Central memory CD8-positive, alpha-beta T cell (primary cell): ENCODE measurements at places on chromosomes 12 and 14.

DNA sequence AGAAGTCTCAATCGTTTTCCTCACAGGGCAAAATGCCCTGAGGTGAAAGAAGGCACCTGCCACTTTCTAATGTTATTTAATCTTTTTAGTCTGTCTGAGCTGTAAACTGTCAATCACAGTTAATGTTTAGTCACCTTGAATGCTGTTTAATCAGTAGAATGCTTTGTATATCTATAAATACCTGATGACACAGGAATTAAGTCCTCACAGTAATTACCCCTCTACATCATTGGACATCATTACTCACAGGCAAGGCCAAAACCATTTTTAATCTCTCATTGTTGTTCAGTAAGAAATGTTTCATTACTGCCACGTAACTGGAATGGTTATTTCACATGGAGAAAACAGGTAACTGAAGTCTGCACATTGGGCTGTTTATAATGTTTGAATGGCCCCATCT lies 178.8 kb downstream of the EXOC5 start:
- DNase-seq, result no peak

DNA sequence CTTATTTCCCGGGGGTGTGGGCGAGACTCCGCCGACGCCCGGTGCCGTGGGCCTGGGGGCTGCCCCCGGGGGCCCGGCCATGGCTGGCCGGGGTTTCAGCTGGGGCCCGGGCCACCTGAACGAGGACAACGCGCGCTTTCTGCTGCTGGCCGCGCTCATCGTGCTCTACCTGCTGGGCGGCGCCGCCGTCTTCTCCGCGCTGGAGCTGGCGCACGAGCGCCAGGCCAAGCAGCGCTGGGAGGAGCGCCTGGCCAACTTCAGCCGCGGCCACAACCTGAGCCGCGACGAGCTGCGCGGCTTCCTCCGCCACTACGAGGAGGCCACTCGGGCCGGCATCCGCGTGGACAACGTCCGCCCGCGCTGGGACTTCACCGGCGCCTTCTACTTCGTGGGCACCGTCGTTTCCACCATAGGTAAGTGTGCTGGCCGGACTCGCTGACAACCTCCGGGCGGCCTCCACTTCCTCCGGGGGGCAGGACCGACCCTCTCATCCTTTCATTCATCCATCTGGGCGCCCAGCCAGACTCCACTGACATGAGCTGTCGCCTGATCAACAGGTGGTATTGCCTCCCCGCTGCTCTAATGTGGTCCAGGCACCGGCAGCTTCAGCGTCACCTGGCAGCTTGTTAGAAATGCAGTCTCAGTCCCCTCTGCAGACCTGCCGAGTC lies 467 bp downstream of the KCNK13 start:
- DNase-seq, result no peak

GRCh38 chr12:45049912-45050750 lies 768 bp downstream of the DBX2 start:
- no peak for DNase-seq

- no peak for DNase-seq
Observed at GRCh38 chr14:63895510-63895909, 42.7 kb downstream of the SYNE2 start.

DNA sequence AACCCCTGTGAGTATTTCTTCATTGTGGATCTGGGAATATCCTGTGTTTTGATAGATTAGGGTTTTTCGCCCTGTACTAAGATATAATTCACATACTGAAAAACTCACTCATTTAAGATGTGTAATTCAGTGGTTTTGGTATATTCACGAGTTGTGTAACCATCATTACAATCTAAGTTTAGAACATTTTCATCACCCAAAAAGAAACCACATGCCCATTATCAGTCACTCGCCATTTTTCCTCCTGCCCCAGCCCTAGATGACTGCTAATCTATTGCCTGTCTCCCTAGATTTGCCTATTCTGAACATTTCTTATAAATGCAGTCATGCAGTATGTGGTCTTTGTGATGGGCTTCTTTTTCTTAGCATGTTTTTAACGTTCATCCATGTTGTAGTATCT lies 67.9 kb upstream of the ATF1 start:
- DNase-seq, result no peak

- DNase-seq, result no peak
Observed at GRCh38 chr12:120390540-120391120, 21.7 kb upstream of the MSI1 start.

GRCh38 chr14:49428076-49428475 lies 158.1 kb downstream of the RPS29 start:
- DNase-seq, result no peak

- DNase-seq, result peak; percentile 48
Observed at GRCh38 chr12:120944645-120945217, 33.6 kb upstream of the HNF1A start.

DNA sequence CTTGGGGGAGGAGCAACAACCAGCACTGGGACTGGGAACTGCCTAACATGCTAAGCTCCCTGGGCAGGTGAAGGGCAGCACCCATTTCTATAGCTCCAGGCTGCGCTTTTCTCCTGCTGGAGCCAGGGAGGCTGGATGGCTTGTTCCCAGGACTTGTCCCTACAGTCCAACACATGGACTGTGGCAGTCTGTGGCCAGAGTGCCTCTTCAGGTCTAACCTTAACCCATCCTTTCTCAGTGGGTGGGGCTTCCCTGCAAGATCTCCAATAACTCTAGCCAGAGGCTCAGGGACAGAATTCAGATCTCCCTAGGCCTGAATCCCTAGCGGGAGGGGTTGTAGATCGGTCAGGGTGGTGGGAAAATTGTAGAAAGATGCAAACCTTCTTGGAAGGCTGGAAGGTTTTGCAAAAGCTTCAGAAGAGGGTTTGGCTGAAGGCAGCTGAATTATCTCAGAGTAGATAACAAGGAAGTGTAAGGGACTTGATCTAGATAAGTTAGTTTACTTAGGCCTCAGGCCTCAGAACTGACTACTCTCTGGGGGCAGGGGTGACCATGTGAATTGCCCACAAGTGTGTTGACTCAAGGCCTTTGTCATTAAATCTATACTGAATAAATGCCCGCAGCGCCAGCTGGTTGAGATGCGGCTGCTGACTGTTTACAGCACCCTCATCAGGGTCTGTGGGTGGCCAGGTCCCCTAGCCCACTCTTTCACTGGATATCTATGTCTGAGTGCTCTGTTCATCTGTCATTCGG lies 60.7 kb downstream of the SSPN start:
- DNase-seq, result no peak

- no peak for DNase-seq
Observed at GRCh38 chr14:32683679-32684078, 255.0 kb upstream of the NPAS3 start.

DNA sequence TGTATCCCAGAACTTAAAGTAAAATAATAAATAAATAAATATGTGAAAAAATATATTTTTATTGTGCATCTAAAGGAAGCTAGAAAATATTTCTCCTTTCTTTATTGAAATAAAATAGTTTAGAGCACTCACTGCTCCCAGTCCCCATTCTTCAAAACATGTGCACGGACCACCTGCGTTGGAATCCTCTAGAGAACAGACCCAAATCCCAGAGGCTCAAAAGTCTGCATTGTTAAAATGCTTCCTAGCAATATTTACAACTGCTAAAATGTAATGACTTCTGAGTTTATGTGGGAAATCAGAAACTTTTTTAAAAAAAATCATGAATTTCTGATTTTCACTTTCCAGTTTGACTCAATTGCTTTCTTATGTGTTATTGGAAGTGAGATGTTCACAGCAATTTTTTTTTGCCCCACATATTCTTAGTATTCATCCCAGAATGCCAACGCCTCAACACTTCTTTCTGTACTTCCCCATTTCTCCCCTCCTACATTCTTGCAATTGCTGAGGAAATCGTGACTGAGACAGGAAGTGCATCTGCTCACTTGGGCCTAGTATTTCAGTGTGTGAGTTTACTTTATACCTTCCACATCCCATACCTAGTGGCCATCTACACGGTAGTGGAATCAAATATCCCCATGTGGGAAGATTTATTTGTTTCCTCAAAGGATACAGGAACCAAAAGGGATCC lies 116.0 kb upstream of the FLRT2 start:
- no peak for DNase-seq

DNA sequence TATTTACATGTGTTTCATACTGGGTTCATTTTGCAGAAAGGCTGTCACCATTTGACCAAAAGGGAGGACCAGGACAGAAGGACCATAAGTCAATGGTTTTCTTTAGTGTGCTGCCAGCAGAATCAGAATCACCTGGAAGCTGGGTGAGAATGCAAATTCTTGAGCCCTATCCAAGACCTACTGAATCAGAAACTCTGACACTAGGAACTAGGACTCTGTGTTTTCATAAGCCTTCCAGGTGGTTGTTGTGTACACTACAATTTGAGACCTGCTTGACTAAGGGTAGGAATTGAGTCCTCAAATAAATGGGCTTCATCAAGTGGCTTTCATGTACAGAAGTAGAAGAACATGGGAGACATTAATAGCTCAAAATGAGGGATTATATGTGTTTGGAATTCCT lies 32.2 kb downstream of the PDE6H start:
- DNase-seq, result no peak

DNA sequence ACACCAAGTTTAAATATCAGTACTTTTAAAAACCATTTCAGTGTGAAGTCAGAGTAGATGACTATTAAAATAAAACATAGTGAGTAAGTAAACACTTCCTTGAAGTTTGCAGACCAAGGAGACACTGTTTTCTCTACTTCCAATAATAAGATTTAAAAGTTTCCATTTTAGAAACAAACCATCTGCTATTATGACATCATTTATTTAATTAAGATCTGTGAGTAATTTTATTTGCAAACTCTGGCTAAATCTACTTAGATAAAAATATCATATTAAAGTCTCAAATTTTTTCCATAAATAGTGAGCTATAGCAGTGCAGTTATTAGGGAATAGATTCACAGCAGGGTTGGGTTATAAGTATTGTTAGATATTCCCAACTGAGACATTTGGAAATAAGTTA lies 1267.0 kb upstream of the FLRT2 start:
- DNase-seq, result no peak

GRCh38 chr12:124609041-124609989 lies 41.9 kb upstream of the NCOR2 start:
- DNase-seq, result peak; percentile 75

GRCh38 chr12:66984962-66985361 lies 284.2 kb upstream of the CAND1 start:
- DNase-seq, result no peak

- no peak for DNase-seq
Observed at GRCh38 chr12:57716305-57716704, 22.2 kb downstream of the AGAP2 start.

- DNase-seq, result no peak
Observed at GRCh38 chr12:2295941-2296461, 243.2 kb downstream of the CACNA1C start.

GRCh38 chr14:72565149-72565559 lies 328.7 kb downstream of the DPF3 start:
- no peak for DNase-seq

GRCh38 chr12:82019533-82019932 lies 260.4 kb upstream of the PPFIA2 start:
- no peak for DNase-seq

- no peak for DNase-seq
Observed at GRCh38 chr14:100476012-100476822, 111.0 kb downstream of the BEGAIN start.

- no peak for DNase-seq
Observed at GRCh38 chr14:75370416-75371205, 57.2 kb upstream of the JDP2 start.

- no peak for DNase-seq
Observed at GRCh38 chr12:110760204-110760609, 17.5 kb upstream of the PPP1CC start.

DNA sequence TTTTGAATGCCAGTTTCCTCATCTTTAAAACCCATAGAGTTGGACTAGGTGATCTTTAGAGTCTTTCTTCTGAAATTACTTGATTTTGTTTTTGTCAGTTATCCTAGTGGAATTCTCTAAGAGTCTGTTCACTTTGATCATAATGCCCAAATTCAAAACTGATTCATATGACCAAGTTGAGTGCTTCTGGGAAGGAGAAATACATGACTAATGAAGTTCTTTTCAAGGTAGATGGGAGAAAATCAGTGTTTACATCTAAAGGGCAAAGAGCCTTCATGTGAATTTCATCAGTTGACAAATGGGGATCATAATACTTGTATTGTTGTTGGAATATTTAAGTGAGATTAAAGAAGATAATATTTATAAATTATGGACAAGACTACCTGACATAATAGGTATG lies 53.2 kb downstream of the ERC1 start:
- no peak for DNase-seq

DNA sequence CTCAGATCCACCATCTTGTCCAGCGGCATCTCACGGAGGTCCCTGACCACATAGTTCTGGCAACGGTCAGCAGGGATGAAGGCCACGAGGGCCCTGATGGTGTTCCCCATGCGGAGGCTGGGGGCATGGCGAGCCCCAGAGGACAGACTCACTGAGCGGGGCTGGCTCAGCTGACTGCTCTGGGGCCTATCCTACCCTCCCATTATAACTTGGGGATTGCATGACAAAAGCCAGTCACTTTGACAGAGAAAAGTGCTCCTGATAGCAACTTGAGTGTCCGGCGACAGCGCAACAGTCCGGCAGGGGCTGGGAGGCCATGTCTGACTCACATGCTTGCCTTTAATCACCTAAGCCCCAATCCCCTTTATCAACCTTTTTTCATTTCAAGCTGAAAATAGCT lies at the start of gene LRRC10:
TSS of gene LRRC10 (minus strand) at position 179 of the 400 bp plus-strand sequence. CDS start at position 110, 69 bp downstream.
- no peak for DNase-seq

GRCh38 chr14:88305528-88306322 lies 17.3 kb downstream of the KCNK10 start:
- no peak for DNase-seq

GRCh38 chr14:76836029-76836630 lies 9.9 kb downstream of the LRRC74A start:
- no peak for DNase-seq

GRCh38 chr14:51079489-51079888 lies 15.4 kb downstream of the TRIM9 start:
- DNase-seq, result no peak

DNA sequence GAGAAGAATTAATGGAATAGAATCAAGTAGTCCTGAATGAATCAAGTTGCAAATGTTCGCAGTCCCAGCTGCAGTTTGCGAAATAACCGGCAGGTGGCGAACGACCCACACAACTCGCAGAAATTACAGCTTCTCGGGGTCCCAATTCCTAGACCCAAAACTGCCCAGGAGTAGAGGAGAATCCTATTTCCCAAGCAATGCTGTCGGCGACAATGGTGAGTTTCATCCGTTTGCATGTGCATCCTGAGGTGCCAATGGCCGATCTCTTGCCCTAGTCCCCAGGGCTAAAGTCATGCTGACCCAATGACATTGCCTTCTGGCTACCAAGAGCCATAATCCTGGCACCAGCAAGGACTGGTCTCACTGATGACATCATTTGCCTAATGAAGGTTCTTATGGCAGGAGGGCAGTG lies 8.5 kb upstream of the ASCL1 start:
- DNase-seq, result no peak

GRCh38 chr14:36553656-36554260 lies 28.7 kb downstream of the NKX2-8 start:
- no peak for DNase-seq

GRCh38 chr14:44771496-44771895 lies 190.3 kb downstream of the KLHL28 start:
- no peak for DNase-seq
